ENCODE measurements at places on chromosomes 5 and 9.

GRCh38 chr5:169637549-169638121 lies 560 bp downstream of the DOCK2 start:
- DNase-seq: no peak

DNA sequence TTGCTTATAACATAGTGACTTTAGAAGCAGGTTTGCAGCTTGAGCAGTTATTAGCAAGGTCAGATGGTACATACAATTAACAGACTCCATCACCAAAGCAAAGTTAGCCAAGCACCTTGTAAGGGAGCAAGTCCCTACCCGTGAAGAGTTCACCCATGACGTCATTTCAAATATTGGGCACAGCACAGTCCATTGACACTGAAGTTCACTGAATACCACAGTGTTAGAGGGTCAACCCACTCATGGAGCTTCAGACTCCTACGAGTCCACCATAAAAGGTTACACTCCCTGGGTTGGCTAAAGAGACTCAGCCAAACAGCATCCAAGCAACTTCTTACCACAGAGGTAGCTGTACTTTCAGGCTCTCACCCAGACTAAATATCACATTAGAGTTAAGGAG lies 77.5 kb downstream of the GALNT10 start:
- no peak for DNase-seq

DNA sequence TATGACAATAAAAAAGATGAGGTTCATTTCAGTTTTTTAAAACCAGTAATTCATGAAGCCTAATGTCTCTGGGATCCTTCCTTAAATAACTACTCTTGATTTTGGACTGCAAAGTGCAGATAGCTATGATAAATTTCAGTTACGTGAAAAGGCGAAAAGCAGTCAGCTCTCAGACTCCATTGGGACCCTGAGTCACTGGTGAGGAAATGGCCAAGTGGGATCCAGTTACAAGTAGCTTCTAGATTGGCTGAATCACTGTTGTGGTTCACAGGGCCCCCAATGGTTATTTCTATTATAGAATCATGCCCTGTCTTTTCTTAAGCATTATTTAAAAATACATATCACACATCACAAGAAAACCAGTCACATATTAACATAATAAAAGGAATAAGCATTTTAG lies 31.1 kb upstream of the PPP3R2 start:
- no peak for DNase-seq

DNA sequence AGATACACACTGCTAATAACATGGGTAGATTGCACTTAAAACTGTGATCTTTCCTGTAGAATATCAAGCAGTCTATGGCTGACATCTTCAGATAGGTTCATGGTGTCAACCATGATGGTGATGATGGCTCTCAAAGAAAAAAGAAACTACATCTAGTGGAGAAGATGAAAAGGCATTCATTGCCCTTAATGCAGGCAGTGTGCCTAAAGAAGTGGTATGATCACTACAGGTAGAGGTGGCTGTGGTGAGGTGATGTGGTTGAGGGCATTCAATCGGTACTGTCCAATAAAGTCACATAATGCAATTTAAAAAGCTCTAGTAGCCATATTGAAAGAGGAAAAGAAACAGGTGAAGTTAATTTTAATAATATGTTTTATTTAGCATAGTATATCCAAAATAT lies 3.1 kb upstream of the IFNB1 start:
- no peak for DNase-seq

DNA sequence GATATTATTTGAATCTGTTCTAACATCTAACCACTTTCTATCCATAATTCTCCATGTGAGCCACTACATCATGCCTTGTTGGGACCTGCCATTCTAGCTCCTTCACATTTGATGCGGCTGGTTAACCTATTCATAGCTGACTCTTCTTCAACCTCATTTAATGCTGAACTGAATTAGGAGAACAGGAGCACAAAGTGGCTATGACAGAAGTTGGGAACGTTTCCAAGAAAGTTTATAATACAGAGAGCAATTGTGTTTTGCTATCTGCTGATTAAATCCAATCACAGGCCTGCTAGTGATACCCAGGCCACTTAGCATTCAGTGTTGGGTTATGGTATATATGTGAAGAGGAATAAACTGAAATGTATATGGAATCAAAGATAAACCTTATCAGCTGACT lies 440.3 kb downstream of the PTPRD start:
- no peak for DNase-seq

- DNase-seq: no peak
Measured at GRCh38 chr9:131692612-131693562, 47.0 kb downstream of the RAPGEF1 start.

- DNase-seq: no peak
Measured at GRCh38 chr9:130390390-130390789, 54.4 kb upstream of the ASS1 start.

- DNase-seq: no peak
Measured at GRCh38 chr5:10577371-10578292, 13.8 kb downstream of the ANKRD33B start.

GRCh38 chr5:113187906-113188305 lies 211.3 kb downstream of the DCP2 start:
- DNase-seq: no peak

GRCh38 chr9:109574061-109574882 lies 76.2 kb upstream of the PTPN3 start:
- DNase-seq: no peak

GRCh38 chr5:23614422-23614821 lies 107.0 kb downstream of the PRDM9 start:
- no peak for DNase-seq

DNA sequence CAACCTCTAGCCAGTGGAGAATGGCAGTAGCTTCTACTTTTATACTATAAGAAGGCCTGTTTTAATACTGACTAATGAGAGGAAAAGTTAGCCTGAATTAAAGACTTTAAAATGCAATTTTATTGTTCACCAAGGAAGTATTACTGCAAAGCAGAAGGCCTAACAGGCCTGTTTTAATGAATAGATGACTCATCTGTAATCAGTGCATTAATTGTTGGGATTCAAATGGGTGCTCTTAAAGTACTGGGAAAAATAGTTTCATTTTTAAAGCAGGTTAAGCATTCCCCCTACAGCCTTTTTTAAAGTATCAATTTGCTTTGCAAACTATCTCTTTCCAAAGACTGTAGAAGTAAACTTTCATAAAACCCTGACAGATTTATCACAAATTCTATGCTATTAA lies 147.7 kb downstream of the SIL1 start:
- no peak for DNase-seq

GRCh38 chr5:39371367-39371635 lies 7.0 kb upstream of the C9 start:
- no peak for DNase-seq

GRCh38 chr5:172575416-172575815 lies 65.6 kb upstream of the NEURL1B start:
- DNase-seq: no peak

DNA sequence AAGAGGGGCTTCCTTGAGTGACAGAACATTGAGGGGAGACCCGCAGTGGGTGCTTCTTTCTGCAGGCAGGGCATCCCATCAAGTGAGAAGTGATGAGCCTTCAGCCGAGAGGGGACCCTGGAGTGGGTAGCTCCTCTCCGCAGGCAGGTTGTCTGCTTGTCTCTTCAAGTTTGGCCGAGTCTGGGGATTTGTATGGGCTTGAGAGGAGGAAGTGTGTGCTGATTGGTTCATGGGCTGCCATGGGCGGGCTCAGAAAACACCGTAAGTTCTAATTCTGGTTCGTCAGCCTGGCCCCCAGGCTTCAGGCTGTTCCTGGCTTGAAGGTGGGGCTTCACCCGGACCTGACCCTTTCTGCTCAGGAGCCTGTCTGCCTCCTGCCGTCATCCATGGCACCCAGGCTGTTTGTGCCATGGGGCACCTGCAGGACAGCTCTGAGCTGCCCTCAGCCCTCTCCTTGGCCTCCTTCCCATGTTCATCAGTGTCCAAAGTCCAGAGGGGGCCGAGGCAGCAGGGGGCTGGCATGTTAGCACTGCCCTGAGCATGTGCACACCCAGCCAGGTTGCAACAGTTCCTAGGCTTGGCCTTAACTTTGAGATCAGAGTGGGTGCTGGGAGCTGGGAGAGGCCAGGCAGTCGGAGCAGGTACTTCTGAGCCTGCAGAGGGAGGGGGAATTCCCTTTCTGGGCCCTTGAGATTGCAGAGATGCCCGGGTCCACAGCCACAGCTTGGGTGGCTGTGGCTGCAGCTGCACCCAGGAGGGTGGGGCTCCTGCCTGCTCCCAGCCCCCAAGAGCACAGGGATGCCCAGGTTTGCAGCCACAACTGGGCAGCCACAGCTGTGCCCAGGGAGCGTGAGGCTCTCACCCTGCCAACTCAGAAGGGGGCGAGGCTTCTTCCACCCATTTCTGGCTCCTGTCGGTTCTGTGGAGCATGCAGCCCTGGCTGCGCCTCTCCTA lies 13.5 kb upstream of the DHFR start:
- no peak for DNase-seq

DNA sequence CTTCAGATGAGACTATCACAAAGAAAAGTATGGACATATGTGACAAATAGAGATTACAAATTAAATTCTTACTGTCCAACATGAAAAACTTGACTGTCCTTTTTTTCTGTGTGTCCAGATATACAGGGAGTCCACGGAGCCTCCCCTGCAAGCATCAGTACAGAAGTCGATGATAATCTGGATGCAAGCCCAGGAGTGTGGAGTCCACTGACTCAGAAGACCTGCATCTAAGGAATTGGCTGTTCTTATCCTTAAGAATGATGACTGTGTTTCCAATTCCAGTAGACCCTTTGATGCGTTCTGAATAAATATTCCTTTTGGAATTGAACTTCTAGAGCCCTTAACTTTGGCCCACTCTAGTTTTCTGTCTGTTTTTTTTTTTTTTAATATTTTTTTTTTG lies 56.7 kb upstream of the TAF11L2 start:
- DNase-seq: no peak

GRCh38 chr5:167947306-167947705 lies 344.1 kb upstream of the WWC1 start:
- no peak for DNase-seq

GRCh38 chr5:144060598-144060997 lies 109.9 kb downstream of the YIPF5 start:
- DNase-seq: no peak

DNA sequence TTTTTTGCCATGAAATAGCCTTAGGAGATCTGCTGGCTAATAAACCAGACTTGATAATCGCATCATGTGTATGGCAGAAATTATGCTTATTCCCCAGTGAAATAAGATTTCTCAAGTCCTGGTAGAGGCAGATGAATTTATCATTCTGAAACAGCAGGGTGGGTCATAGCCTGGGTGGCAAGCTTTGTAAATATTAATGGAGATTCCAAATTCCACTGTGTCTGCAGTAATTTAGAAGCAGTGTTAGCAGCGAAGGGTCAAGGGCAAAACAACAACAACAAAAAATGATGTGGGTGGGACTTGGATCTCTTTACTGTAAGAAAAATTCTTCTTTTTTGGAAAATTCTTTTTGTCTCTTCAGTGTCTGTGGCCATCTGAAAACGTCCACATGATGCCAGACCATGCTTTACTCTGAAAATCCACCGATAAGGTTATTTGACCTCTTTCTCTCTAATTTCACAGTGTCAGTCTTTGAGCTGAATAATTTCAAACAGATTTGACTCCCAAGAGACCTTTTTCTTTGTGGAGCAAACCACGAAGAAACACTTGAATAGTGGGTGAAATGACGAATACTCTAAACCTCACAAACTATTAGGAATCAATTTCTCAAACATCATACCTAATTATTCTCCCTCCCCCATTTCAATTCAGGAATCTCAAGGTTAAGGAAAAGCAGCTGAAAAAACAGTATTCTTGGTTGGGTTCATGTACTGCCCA lies 106.0 kb upstream of the RPS23 start:
- DNase-seq: no peak

GRCh38 chr9:126392662-126393371 lies 66.2 kb downstream of the MVB12B start:
- no peak for DNase-seq

DNA sequence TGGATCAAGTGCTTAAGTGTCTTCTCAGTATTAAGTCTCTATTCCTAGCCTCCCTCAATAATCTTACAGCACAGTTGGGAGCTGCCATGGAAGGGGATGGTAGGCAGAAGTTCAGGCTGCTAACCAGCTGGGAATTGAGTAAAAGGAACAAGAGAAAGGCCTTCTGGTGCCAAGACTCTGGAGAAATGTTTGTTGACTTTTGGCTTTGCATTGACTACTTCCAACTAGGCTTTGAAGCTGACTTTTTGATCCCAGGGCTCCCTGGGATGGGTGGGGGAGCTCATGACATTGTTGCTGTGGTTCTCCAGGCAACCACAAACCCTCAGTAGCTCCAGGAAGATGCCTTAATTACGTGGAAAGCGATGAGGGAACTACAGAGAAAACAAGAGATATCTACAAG lies 85.2 kb upstream of the HTR4 start:
- no peak for DNase-seq

GRCh38 chr5:32712481-32713360 lies 1.6 kb downstream of the NPR3 start:
- no peak for DNase-seq

DNA sequence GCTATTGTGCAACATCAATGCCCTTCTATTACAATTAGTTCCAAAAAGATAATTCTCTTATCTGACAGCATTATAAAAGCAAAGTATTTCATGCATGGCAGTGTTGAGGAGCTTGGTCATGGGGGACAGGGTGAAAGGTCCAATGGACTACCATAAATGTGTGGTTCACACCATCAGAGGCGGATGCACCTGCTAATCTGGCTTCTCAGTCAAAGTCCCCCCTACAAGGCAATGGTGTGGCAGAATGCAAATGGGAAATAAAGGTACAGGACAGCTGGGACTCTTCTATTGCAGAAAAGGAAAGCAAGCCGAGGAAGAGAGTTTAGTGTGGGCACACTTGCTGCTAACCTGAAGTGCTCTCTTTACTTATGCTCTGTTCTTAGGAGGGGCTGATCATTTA lies 369.1 kb downstream of the NDUFS4 start:
- no peak for DNase-seq

DNA sequence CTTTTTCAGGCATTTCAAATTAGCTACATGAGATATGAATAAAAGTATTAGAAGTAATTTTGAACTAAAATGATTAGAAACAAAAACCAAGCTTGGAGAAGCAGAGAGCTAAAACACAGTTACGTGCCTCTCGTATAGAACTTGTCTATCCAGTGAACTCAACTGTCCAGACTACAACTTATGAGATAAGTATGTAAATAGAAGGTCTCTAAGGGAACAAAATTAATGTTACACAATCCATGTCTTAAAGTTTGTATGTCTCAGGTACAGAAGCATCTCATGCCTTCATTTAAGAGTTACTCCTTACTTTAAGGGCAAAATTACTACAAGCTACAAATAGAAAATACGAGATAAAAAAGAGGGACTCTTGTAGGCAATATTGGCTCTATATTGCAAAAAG lies 316.8 kb downstream of the CETN3 start:
- no peak for DNase-seq
